ENCODE measurements at places on chromosomes 3 and 15.

- H3K4me1 ChIP-seq: no peaks in the 10 kb centered on the region
- H3K36me3 ChIP-seq: no peaks in the 10 kb centered on the region
- H3K27ac ChIP-seq: no peak overlapping the region
- H3K27me3 ChIP-seq: no peaks in the 10 kb centered on the region
- no peak overlapping the region for H3K4me3 ChIP-seq
These were observed 906.6 kb downstream of the TUSC7 start for GRCh38 chr3:117616227-117616626.

DNA sequence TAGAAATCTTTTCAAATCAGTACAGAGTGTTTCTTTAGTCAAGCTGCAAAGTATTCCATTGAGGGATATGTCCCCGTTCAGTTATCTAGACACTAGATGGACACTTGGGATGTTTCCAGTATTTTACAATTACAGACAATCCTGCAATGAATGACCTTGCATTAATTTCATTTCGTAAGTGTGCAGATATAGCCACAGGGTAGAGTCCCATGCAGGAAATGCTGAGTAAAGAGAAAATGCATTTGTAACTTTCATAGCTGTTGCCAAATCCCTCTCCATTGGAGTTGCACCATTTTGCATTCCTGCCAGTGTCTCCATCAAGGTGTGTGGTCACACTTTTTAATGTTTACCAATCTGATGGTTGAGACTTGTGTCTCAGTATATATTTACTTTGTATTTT, 92.5 kb downstream of the LIPC start:
- H3K4me1 ChIP-seq: peaks cover 17% of the 10 kb centered on the region
- no peaks in the 10 kb centered on the region for H3K27me3 ChIP-seq
- H3K27ac ChIP-seq: no peak overlapping the region
- no peak overlapping the region for H3K4me3 ChIP-seq

DNA sequence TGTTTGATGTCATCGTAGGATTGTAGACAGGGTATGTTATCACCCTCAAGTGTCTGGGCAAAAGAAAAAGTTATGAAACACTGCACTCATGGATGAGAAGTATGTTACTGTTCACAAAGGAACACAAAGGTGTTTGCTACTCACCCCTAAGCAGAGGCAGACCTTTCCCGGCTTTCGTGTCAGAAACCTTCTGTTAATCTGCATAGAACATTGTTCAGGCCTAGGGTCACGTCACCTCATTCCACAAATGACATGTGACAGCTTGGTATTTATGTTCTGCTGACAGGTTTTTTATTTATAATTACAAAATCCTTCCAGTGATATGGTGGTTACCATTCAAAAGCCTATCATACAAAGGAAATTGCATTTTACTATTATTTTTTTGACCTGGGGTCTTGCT, 16.5 kb downstream of the THUMPD3 start:
- no peaks in the 10 kb centered on the region for H3K27me3 ChIP-seq
- no peak overlapping the region for H3K27ac ChIP-seq
- H3K36me3 ChIP-seq: peaks cover 10% of the 10 kb centered on the region
- no peaks in the 10 kb centered on the region for H3K4me1 ChIP-seq
- no peak for DNase-seq
- no peak overlapping the region for H3K4me3 ChIP-seq

GRCh38 chr3:133574260-133574881, 885 bp downstream of the CDV3 start:
- peak overlapping the region; percentile 96 for H3K4me3 ChIP-seq
- peaks cover 6% of the 10 kb centered on the region for H3K36me3 ChIP-seq
- H3K27ac ChIP-seq: peak overlapping the region; percentile 94
- peak; percentile 83 for DNase-seq
- peaks cover 27% of the 10 kb centered on the region for H3K4me1 ChIP-seq

DNA sequence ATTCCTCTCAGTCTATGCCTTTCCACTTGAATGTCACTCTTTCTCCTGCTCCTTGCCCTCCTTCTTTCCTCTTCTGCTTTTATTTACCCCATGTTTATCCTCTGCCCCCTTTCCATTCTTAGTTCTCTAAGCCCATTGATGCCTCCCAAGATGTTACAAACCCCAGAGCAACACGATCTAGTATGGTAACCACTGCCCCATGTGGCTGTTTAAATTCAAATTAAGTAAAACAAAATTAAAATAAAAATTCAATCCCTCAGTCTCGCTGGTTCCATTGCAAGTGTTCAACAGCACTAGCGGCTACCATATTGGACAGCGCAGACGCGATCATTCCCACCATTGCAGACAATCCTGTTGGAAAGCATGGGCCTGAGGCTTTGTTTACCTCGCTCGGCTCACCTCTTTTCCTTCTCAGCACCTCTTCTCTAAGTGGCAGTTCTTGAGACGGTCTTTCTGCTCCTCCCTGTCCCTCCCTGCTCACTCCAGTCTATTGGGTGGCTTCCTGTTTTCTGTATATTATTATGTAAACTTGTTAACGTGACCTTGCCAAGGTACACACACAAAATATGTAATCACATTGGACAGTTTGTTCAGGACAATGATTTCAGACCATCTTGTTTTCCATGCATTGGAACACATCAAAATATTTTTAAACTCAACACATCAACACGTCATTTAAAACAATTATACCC, 21.8 kb upstream of the CA12 start:
- H3K4me3 ChIP-seq: no peak overlapping the region
- H3K36me3 ChIP-seq: no peaks in the 10 kb centered on the region
- no peak for DNase-seq
- no peak overlapping the region for H3K27ac ChIP-seq
- no peaks in the 10 kb centered on the region for H3K27me3 ChIP-seq
- no peaks in the 10 kb centered on the region for H3K4me1 ChIP-seq

- no peaks in the 10 kb centered on the region for H3K27me3 ChIP-seq
- DNase-seq: no peak
- no peaks in the 10 kb centered on the region for H3K4me1 ChIP-seq
- no peak overlapping the region for H3K27ac ChIP-seq
- H3K4me3 ChIP-seq: no peak overlapping the region
- no peaks in the 10 kb centered on the region for H3K36me3 ChIP-seq
These were observed 239.4 kb downstream of the WNT5A start for GRCh38 chr3:55247666-55248065.

- no peak overlapping the region for H3K4me3 ChIP-seq
- H3K27me3 ChIP-seq: no peaks in the 10 kb centered on the region
- no peak overlapping the region for H3K27ac ChIP-seq
These were observed 692.3 kb downstream of the ZPLD1 start for GRCh38 chr3:103127098-103127630.

DNA sequence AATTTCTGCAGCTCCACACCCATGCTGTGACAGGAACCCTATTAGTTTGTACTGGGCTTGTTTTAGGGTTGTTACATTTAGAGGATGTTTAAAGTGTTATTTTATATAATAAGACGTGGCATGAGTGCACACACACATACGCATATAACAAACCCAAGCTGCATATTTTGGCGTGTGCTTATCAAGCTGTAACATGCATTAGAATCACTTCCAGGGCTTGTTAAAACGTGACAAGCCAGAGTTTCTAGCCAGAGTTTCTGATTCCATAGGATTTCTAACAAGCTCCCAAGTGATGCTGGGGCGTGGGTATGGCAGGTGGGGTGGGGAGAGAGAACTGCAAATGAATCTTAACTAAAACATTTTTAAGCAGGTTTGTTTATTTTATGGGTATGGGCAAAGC, 17.4 kb downstream of the ONECUT1 start:
- H3K27me3 ChIP-seq: no peaks in the 10 kb centered on the region
- no peak overlapping the region for H3K4me3 ChIP-seq
- H3K27ac ChIP-seq: no peak overlapping the region

DNA sequence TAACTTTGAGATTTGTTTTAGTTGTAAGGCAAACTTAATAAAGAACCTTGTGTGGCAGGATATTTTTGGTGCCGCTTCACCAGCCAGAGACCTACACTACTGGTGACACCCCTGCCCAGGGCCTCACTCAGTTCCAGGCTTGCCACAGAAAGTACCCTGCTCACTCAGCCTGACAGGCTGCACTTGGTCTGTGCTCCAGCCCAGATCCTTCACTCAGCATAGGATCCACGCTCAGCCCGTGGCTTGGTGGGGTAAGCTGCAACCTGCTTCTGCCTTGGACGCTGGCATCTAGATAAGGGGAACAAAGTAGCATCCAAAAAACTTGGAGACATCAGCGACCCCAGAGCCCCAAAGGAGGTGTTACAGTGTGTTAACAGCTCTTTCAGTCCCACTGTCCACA, 825.5 kb downstream of the EPHA3 start:
- no peaks in the 10 kb centered on the region for H3K36me3 ChIP-seq
- no peak overlapping the region for H3K27ac ChIP-seq
- no peaks in the 10 kb centered on the region for H3K4me1 ChIP-seq
- H3K4me3 ChIP-seq: no peak overlapping the region
- DNase-seq: no peak

DNA sequence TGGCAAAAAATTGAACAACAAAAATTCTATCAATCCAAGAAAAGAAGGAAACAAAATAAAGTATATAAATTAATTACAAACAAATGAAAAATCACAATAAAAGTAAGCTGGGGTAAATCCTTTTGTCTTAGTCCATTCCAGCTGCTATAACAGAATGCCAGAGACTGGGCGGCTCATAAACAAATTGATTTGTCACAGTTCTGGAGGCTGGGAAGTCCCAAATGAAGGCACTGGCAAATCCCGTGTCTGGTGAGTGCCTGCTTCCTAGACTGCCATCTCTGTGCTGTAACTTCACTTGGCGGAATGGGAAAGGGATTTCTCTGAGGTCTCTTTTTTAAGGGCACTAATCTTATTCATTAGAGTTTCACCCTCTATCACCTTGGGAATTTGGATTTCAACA, 53.6 kb upstream of the RPL35A start:
- no peak overlapping the region for H3K27ac ChIP-seq
- no peaks in the 10 kb centered on the region for H3K27me3 ChIP-seq
- no peaks in the 10 kb centered on the region for H3K4me1 ChIP-seq
- DNase-seq: no peak
- no peaks in the 10 kb centered on the region for H3K36me3 ChIP-seq

DNA sequence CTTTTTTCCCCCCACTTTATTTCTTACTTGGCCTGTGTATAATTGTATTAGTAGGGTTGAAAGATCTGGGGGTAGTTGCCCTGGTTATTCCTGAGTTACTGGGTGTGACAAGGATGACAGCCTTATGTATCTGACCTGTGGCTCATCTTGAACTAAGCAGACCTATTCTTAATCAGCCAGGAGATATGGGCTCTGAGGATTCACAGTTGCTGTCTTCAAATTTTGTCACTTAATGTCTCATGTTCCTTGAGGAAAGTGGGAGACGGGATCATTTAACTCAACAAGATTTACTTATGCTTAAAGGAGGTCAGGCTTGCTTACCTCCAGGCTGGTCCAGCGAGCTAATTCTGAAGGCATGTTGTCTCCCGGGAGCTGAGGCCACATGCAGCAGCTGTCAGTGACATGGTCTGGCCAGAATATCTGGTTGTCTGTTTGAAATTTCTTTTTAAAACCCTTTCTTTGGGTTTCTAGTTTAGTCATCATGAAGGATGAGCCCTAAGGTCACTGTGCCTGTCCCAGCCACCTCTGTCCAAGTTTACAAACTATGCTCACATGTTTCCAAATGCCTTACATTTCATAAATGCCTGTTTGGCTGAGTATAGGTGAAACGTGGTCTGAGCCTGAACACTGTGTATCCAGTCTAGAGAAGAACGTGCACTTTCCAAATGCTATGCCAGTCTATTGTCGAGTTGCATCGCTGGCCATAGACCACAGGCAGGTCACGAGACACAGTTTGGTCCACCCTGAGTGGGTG, 26.8 kb downstream of the LRTM1 start:
- no peak for DNase-seq
- H3K36me3 ChIP-seq: no peaks in the 10 kb centered on the region
- H3K4me1 ChIP-seq: no peaks in the 10 kb centered on the region

- no peak for DNase-seq
- H3K27me3 ChIP-seq: no peaks in the 10 kb centered on the region
- no peak overlapping the region for H3K27ac ChIP-seq
- H3K4me1 ChIP-seq: no peaks in the 10 kb centered on the region
These were observed 220.2 kb downstream of the MTHFS start for GRCh38 chr15:79676621-79677020.

DNA sequence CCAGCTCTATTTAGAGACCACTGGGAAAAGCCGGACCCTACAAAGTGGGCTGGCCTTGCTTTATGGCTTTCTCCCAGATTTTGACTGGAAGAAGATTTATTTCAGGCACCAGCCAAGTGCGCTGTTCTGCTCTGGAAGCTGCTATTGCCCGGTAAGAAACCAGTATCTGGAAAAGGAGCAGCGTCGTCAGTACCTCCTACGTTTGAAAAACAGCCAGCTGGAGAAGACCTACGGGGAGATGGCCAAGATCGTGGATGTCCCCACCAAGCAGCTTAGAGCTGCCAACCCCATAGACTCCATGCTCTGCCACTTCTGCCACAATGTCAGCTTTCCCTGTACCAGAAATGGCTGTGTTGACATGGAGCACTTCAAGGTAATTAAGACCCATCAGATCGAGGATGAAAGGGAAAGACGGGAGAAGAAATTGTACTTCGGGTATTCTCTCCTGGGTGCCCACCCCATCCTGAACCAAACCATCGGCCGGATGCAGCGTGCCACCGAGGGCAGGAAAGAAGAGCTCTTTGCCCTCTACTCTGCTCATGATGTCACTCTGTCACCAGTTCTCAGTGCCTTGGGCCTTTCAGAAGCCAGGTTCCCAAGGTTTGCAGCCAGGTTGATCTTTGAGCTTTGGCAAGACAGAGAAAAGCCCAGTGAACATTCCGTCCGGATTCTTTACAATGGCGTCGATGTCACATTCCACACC, 60.9 kb downstream of the PXYLP1 start:
- H3K27ac ChIP-seq: peak overlapping the region; percentile 1
- H3K4me3 ChIP-seq: no peak overlapping the region
- H3K36me3 ChIP-seq: no peaks in the 10 kb centered on the region
- H3K27me3 ChIP-seq: no peaks in the 10 kb centered on the region
- DNase-seq: peak; percentile 27

- no peaks in the 10 kb centered on the region for H3K27me3 ChIP-seq
- H3K36me3 ChIP-seq: no peaks in the 10 kb centered on the region
- H3K4me1 ChIP-seq: no peaks in the 10 kb centered on the region
- DNase-seq: no peak
- no peak overlapping the region for H3K27ac ChIP-seq
These were observed 11.9 kb upstream of the BLM start for GRCh38 chr15:90705212-90705611.

DNA sequence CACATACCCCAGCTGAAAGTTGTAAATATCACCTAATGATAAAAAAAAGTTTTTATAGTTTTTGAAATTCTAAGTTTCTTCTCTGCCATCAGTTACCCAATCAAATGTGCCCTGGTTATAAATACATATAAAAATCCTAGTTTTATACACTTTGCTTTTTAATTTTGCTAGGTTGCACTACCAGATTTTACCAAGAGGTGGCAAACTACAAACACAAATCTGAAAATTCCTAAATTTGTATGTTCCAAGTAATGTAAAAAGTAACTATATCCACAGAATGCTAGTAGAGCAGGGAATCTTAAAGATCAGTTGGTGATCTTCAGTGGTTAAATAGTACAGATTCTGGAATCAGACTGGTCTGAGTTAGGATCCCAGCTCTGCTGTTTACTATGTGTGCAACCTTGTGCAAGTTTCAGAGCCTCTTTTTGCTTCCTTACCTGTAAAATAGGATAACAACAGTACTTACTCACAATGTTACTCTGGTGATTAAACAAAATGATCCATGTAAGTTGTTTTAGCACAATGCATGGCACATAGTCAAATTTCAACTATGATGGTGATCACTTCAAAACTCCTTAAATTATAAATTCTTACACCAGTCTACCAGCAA, 11.0 kb downstream of the TRPM7 start:
- H3K4me3 ChIP-seq: no peak overlapping the region
- no peak for DNase-seq
- no peak overlapping the region for H3K27ac ChIP-seq
- H3K27me3 ChIP-seq: no peaks in the 10 kb centered on the region
- peaks cover 24% of the 10 kb centered on the region for H3K4me1 ChIP-seq
- no peaks in the 10 kb centered on the region for H3K36me3 ChIP-seq
